ENCODE measurements at places on chromosomes 4 and X. TPM values are rescaled to one million over a fixed set of nuclear protein-coding genes. Genes with fewer than 3 reads are reported as not detected.

DNA sequence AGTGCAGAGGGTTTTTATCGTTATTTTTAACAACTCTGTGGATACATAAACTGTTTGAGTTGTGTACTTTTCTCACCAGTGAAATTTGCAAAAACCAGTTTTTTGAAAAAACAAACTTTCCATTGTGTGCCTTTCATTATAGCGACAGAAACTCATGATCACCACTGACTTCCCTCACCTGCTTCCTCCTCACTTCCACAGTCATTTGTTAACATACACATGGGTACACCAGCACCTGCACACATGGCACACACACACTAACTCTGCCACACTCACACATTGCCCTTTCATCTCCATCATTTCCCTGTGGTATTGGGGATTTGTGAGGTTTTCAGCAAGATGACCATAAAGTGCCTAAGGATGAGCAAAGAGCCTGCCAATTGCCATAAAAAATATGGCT lies 20.6 kb downstream of the CLDN22 start:
- peaks cover 4% of the 10 kb centered on the region for H3K36me3 ChIP-seq
- no peaks in the 10 kb centered on the region for H3K4me1 ChIP-seq
- H3K27me3 ChIP-seq: no peaks in the 10 kb centered on the region

The FRAS1 gene
- 12.9 TPM for total RNA-seq

The GLOD5 gene
- total RNA-seq: not detected

DNA sequence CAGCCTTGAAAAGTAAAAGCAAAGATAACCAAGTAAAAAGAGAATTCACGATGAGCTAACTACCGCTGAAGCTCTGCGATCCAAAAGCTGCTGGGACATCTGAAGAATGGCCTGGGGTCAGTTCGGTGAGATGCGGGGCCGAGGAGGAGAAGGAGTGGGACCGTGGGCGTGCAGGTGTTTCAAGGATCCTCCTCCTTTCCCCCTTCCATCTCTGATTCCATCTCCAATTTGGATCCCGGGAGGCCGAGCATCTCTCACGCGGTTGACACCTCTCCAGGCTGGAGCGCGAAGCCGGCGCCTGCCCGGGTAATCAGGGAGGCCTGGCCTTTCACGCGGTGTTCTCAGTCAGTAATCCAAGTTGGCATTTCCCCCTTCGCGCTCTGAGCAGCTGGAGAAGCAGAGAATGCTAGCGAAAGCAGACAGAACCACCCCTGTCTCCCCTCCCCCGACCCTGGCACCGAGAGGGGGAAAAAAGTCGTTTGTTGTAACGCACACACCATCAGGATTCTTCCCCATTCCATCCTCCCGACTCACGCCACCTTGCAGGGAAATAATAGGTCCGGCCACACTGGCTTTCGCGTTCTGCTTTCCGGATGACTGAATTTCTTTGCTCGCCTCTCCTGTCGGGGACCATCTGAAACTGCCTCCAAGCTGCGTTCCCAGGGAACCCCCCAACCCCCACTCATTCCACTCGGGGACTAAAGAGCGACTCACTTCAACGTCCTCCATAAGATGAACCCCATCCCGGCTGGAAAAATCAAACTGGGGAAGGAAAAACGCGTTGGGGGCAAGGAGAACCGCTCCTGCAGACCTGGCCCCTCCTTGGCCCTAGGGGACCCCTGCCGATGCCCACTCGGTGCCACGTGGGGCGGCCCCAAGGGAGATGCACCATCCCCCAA lies 6.5 kb downstream of the NEUROG2 start:
- H3K4me1 ChIP-seq: no peaks in the 10 kb centered on the region
- no peak overlapping the region for H3K27ac ChIP-seq
- DNase-seq: no peak
- peaks cover 51% of the 10 kb centered on the region for H3K27me3 ChIP-seq
- peak overlapping the region; percentile 26 for H3K4me3 ChIP-seq
- no peaks in the 10 kb centered on the region for H3K36me3 ChIP-seq

GRCh38 chr4:68299492-68300457 lies 50.1 kb downstream of the YTHDC1 start:
- no peaks in the 10 kb centered on the region for H3K4me1 ChIP-seq
- no peaks in the 10 kb centered on the region for H3K27me3 ChIP-seq

DNA sequence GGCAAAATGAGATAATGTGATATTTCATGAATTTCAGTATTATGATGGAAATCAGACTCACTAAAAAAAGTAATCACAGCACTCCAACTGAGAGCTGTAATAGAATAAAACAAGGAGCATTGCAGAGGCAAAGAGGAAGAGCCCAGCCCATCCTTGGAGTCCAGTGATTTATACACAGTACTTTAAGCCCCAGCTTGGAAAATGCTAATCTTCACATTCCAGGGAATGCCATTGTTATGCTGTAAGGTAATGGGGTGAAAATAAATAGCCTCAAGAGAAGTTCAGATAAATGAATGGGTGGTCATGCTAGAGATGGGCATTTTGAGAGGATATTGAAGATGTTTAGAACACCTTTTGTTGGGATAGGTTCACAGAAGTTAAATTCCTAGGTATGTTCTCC lies 190.3 kb upstream of the TAPT1 start:
- H3K36me3 ChIP-seq: no peaks in the 10 kb centered on the region
- no peaks in the 10 kb centered on the region for H3K27me3 ChIP-seq
- H3K27ac ChIP-seq: no peak overlapping the region
- no peaks in the 10 kb centered on the region for H3K4me1 ChIP-seq

DNA sequence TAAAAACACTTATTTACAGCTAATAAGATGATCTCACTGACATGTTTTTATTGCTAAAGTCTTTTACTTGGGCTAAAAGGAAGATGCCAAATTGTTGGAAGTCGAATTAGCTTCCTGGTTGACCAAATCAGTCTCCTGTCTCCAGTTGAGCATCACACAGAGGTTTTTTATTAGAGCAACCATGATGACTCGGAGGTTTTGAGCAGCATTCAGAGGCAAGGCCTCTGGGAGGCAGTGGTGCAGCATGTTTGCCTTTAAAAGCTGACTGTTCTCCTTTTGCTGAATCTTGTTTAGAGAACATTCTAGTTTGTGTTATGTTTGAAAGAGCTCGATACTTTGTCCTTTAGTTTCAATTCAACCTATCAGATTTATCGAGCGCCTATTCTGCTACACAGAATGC lies 2.1 kb downstream of the UCHL1 start:
- H3K36me3 ChIP-seq: no peaks in the 10 kb centered on the region
- DNase-seq: peak; percentile 61
- H3K27me3 ChIP-seq: no peaks in the 10 kb centered on the region
- no peak overlapping the region for H3K27ac ChIP-seq
- H3K4me3 ChIP-seq: no peak overlapping the region

DNA sequence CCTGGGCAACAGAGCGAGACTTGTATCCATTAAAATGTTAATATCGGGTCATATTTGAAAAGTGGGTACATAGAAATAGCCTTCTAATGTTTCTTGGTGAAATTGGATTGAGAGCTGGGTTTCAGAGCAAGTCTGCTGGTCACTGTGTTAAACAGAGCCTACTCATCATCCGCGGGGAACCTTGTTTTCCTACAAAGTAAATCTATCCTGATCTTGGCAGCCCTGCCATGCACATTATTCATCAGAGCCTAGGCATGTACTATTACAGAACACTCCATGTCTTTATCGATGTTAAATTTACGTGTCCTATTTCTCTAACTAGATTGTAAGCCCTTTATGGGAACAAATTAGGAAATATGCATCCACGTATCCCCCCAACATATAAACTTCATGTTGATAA lies 18.7 kb downstream of the SETD7 start:
- no peaks in the 10 kb centered on the region for H3K4me1 ChIP-seq
- H3K36me3 ChIP-seq: peaks cover 17% of the 10 kb centered on the region
- DNase-seq: no peak
- no peaks in the 10 kb centered on the region for H3K27me3 ChIP-seq
- no peak overlapping the region for H3K4me3 ChIP-seq
- no peak overlapping the region for H3K27ac ChIP-seq

- H3K4me1 ChIP-seq: no peaks in the 10 kb centered on the region
- no peak overlapping the region for H3K27ac ChIP-seq
- no peak for DNase-seq
These were observed 99.5 kb downstream of the ARHGAP6 start for GRCh38 chrX:11566173-11566572.

- no peaks in the 10 kb centered on the region for H3K27me3 ChIP-seq
- no peaks in the 10 kb centered on the region for H3K4me1 ChIP-seq
- peaks cover 9% of the 10 kb centered on the region for H3K36me3 ChIP-seq
- no peak overlapping the region for H3K27ac ChIP-seq
- no peak for DNase-seq
These were observed 186.9 kb downstream of the LRBA start for GRCh38 chr4:150828159-150828558.

GRCh38 chrX:121010218-121010617 lies 24.7 kb upstream of the CT47A1 start:
- H3K4me3 ChIP-seq: no peak overlapping the region
- no peak overlapping the region for H3K27ac ChIP-seq
- no peak for DNase-seq
- H3K4me1 ChIP-seq: no peaks in the 10 kb centered on the region
- no peaks in the 10 kb centered on the region for H3K27me3 ChIP-seq

DNA sequence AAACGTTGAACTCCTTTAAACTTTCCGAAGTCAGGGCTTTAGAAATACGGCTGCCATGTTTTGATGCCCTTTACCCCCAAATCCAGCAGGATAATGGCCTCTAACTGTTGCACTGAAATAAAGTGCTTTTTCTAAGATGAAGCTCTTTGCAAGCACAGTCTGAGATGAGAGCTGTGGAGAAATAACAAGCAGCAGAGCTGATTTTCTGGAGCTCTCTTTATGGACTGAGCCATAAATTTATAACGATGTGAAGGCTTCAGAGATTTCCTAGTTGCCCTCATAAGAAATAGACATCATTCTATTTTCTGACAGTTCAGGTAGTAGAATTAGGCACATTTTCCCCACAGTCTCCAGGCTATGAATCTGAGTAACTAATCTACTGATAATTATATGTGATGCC lies 567.3 kb downstream of the PDHA2 start:
- H3K27ac ChIP-seq: no peak overlapping the region
- no peak overlapping the region for H3K4me3 ChIP-seq
- no peak for DNase-seq
- H3K4me1 ChIP-seq: no peaks in the 10 kb centered on the region
- H3K27me3 ChIP-seq: no peaks in the 10 kb centered on the region

The SPACA5 gene
- total RNA-seq: not detected

DNA sequence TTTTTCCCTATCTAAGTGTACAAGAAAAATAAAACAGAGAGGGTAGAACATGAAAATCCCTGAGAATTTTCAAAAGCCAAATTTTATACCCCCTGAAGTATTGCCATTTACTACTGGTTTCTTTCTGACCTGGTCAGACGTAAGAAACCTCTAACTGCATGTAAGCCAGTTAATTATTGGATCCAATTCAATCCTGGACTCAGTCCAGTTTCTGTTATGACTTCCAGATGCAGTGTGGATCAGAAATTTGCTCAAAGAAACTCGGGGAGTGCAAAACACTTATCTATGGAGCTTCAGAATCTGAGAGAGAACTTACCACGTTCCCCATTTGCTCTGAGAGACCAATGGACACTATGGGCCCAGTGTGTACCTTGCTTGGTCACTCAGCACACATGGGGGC lies 383.5 kb downstream of the KLHL4 start:
- no peak overlapping the region for H3K4me3 ChIP-seq
- DNase-seq: no peak
- no peaks in the 10 kb centered on the region for H3K4me1 ChIP-seq
- no peaks in the 10 kb centered on the region for H3K36me3 ChIP-seq

DNA sequence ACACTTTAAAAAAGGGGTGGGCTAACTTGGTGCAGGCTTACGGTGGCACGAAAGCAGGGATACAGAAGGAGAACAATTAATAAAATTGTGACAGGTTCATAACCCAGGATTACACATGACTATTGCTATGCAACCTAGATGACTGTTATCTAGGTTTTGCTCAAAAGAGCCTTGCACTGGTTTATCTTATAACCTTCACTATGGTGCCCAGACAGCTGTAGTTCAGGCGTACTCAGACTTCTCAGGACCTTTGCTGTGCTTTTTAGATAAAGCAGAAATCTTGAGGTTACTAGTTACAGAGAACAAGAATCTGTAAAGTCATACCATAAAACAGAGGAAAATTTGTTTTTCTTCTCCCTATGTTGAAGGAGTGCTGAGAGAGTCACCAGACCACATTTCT lies 44.4 kb downstream of the UGT2A3 start:
- no peak overlapping the region for H3K4me3 ChIP-seq
- no peak overlapping the region for H3K27ac ChIP-seq

- H3K4me1 ChIP-seq: no peaks in the 10 kb centered on the region
- no peak overlapping the region for H3K27ac ChIP-seq
- H3K27me3 ChIP-seq: no peaks in the 10 kb centered on the region
- DNase-seq: no peak
- H3K36me3 ChIP-seq: peaks cover 42% of the 10 kb centered on the region
- no peak overlapping the region for H3K4me3 ChIP-seq
These were observed 24.8 kb downstream of the KLF3 start for GRCh38 chr4:38688676-38689355.

DNA sequence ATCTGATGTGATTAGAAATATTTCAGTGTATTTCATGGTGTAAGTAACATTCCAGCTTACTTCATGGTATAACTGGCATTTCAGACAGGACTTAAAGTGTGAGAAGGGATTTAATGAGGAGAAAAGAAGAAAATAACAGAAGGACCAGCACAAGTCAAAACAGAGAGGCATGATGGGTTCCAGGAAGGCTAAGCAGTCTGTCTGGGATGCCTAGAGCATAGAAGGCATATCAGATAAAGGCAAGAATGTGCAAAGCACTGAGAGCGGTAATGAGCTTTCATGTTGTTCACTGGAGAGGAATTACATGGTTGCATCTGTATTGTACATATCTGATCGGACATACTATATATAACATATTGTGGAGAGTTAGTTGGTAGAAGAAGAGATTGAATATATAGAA lies 54.2 kb downstream of the GRID2 start:
- no peaks in the 10 kb centered on the region for H3K27me3 ChIP-seq
- no peak overlapping the region for H3K4me3 ChIP-seq
- no peak overlapping the region for H3K27ac ChIP-seq

DNA sequence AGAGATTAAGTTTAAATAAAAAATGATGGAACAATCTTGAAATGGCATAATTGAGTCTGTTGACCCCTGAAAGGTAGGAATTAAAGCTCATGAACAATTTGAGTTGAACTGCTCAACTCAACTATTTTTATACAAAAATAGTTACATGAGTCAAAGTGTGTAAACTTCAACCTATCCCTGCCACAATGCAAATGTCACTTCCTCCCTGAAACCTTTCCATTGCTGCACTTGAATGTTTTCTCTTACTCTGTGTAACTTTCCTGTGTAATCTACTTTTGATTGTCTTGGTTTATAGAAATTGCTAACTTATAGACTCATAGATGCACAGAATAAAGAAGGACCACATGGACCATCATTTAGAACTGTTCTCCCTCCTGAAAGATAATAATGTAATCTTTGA lies 218.5 kb downstream of the GBA3 start:
- DNase-seq: no peak
- H3K4me1 ChIP-seq: no peaks in the 10 kb centered on the region
- H3K4me3 ChIP-seq: no peak overlapping the region
- no peaks in the 10 kb centered on the region for H3K27me3 ChIP-seq
- H3K36me3 ChIP-seq: no peaks in the 10 kb centered on the region
- H3K27ac ChIP-seq: no peak overlapping the region

DNA sequence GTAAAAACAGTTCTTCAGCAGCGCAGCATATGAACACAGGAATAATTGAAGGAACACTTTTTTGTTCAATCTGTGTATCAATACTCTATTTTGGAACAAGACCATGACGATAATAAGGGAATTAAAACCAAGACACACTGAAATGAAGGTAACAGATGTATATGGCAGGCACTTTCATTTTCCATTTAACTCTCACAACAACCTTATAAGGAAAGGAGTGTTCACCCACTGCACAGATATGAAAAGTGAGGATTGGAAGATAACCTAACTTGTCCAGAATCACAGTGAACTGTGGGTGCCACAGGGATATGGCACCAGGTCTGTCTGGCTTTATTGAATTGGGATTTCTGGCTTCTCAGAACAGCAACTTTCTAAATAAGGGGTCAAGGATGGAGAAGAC lies 153.3 kb downstream of the MID1IP1 start:
- no peaks in the 10 kb centered on the region for H3K36me3 ChIP-seq
- H3K27me3 ChIP-seq: no peaks in the 10 kb centered on the region
- no peak for DNase-seq
- H3K4me1 ChIP-seq: no peaks in the 10 kb centered on the region

All from right atrium auricular region (tissue), 2 donors.